Stomach (tissue), 19 donors: ENCODE measurements at places on chromosomes 4 and X. TPM values are rescaled to one million over a fixed set of nuclear protein-coding genes. Genes with fewer than 3 reads are reported as not detected.

IL2 gene
- total RNA-seq: not detected

C4orf36 gene
- not detected for total RNA-seq

GRCh38 chrX:103999234-103999633 lies 14.3 kb downstream of the H2BW1 start:
- DNase-seq: no peak

- DNase-seq: no peak
Observed at GRCh38 chr4:15575966-15576365, 79.2 kb downstream of the FBXL5 start.

GLOD5 gene
- not detected for total RNA-seq

ZNF630 gene
- 13.3 TPM for total RNA-seq

DNA sequence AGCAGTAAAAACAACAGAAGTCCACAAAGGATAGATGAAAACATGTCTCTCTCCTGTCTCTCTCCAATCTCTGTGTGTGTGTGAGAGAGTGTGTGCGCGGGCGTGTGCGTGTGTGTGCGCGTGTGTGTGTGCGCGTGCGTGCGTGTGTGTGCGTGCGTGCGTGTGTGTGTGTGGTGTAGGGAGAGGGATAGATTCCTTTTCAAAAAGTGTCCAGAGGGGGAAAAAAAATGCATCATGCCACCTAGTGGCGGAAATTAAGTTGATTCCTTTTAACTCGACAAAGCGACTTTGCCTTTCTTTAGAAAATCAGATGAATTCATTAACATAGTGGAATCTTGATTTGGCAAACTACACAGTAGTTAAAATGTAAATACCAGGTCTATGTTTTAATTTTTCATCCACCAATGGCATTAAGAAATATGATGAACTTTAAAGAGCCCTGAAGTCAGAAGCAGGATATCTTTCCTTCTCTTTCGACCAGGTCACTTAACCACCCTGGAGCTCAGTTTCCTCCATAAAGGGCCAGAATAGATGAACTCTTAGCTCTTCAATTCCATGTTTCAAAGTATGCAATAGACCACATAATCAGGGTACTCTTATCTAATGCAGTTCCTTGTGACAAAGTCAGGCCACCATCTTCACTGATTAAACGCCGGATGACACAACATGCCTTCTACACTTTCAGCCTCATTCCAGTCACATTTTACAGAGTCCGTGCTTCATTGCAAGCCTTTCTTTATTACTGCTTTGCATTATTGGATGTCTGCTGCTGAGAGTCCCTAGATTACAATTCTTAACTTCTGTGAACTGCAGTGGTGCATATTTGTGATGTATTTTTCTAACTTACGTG lies 162.8 kb downstream of the FBXO8 start:
- DNase-seq: no peak

PABPC1L2A gene
- not detected for total RNA-seq

GRCh38 chrX:21991504-21991903 lies 40.6 kb upstream of the PHEX start:
- no peak for DNase-seq

DNA sequence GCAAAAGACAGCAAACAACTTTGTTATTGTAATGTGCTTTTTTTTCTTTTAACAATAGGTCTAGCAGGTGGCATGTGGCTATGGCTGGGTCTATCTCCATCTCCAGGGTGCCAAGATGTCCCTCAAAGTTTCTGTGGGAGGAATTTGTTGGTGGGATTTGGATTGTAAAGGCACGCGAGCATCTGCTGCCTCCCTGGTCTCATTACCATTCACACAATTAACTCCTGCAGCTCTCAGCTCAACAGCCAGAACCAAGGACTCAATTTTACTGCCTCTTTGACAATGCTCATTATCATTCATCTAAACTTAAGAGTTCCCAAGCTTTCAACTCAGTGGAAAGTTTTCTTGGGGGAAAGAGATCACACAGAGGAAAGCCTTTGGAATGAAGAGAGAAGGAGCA lies 10.9 kb upstream of the PCDH18 start:
- no peak for DNase-seq

GRCh38 chr4:15989424-15989823 lies 26.4 kb upstream of the FGFBP2 start:
- no peak for DNase-seq
